ENCODE measurements at places on chromosomes 11 and 22.

- no peak for DNase-seq
Measured at GRCh38 chr11:21385669-21386440, 716.5 kb downstream of the NELL1 start.

- no peak for DNase-seq
Measured at GRCh38 chr11:116059919-116060318, 555.7 kb upstream of the CADM1 start.

GRCh38 chr11:64750361-64751054, 6.6 kb upstream of the RASGRP2 start:
- no peak for DNase-seq

DNA sequence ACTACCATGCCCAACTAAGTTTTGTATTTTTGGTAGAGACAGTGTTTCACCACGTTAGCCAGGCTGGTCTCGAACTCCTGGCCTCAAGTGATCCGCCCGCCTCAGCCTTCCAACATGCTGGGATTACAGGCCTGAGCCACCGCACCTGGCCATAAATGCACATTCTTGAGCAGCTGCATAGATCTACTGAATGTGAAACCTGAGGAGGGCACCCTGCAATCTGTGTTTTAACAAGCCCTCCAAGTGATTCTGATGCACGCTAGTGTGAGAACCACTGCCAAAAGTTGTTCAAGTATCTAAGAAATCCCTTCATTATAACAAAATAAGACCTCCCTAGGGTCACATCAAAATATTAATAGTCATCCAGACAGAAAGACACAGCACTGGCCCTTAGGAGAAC, 89.3 kb downstream of the RDX start:
- no peak for DNase-seq

- no peak for DNase-seq
Measured at GRCh38 chr11:76625472-76626186, 44.9 kb downstream of the LRRC32 start.

GRCh38 chr11:19499026-19499669, 213.5 kb upstream of the NAV2 start:
- DNase-seq = no peak

- DNase-seq = no peak
Measured at GRCh38 chr11:37336401-37336800, 738.4 kb upstream of the RAG2 start.

- no peak for DNase-seq
Measured at GRCh38 chr11:112822478-112823274, 138.5 kb upstream of the NCAM1 start.

DNA sequence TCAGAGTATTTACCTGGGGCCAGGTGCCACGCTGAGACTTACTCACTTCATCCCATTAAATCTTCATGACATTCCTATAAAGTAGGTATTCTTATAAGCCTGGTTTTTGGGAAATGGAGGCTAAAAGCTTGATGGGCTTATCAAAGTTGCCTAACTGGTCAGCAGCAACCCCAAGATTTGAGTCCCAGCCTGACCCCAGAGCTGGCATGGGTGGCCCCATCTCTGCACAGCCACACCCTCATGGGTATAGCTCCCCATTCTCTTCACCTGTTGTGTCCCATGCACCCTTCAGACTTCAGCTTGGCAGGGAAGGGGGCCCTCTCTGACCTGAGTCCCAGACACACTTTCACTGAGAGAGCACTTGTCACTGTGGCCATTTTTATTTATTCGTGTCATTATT, 37.4 kb upstream of the TP53I11 start:
- no peak for DNase-seq

GRCh38 chr11:66548041-66548440, 1.3 kb downstream of the ACTN3 start:
- DNase-seq = no peak

GRCh38 chr11:35491231-35491871, 34.1 kb downstream of the PAMR1 start:
- no peak for DNase-seq

- no peak for DNase-seq
Measured at GRCh38 chr11:125367710-125368109, 128.4 kb downstream of the FEZ1 start.

DNA sequence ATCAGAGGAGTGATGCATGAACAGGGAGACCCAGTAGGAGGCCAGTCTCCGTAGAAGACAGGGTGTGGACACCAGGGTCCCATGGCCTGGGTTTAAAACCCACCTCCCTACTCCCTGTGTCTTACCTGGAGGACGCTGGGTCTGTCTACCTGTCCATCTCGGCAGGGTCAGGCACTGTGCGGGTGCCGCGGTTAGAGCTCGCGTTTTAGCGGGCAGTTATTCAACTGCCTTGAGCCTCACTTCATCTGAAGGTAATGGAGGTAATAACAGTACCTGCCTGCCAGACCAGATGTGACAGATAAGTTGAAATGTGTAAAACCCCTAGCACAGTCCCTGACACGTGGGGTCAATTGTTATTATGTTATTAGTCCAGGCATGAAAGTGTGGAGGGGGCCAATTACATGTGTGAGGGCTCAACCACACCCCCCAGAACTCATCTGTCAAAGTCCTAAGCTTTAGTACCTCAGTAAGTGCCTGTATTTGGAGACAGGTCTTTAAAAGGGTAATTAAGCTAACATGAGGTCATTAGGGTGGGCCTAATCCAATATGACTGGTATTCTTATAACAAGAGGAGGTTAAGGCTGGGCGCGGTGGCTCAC, 8.1 kb upstream of the UPK3A start:
- DNase-seq = no peak

GRCh38 chr11:14288189-14288935, 70.6 kb downstream of the RRAS2 start:
- no peak for DNase-seq

DNA sequence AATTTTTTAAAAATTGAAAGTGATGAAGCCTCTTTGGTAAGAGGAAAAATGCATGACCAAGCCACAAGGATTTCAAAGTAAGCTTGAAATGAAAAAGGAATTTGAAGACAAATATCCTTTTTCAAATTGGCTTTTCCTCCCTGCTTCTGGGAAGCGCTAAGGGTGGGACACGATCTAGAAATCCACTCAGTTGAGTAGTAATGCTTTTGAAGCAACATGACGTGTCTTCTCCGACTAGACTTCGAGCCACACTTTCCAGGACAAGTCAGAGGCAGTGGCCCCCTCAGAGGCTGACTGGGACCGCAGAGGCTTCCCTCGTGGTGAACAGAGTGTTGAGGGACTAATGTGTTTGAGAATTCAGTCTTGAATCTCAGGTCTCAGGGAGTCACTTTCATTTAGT, 39.8 kb downstream of the KREMEN1 start:
- DNase-seq = no peak

- DNase-seq = no peak
Measured at GRCh38 chr11:12266132-12266531, 111.2 kb upstream of the PARVA start.

DNA sequence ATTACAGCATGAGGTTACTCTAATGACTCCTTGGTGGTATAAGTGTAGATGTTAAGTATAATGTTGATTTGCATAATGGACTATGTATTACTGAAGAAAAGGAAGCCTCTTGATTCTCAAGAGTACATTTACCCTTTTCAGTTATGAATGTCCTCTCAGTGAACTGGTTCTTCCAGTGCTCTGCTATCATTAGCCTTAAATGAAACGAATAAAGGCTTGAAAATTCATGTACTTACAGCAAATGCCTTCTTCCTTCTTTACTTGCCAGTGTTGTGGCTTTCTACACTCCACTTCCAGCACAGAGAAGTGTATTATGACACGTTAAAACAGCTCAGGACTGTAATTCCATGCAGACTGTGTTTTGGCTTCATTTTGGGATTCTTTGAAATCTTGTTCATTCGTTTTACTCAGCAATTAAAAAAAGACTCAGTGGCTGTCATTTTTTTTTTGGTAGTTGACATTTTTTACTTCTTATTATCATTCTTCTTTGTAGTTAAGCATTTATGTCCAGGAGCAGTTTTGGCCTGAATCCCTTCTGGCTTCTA, 96.9 kb downstream of the MTMR3 start:
- DNase-seq = no peak

GRCh38 chr22:46650078-46650810, 30.1 kb downstream of the GRAMD4 start:
- DNase-seq = no peak

Data from CD4-positive, alpha-beta memory T cell (primary cell).